ENCODE measurements at places on chromosomes 12 and 14.
A peak's percentile ranks its signal among the peaks of the same experiment; 100 is the strongest.

GRCh38 chr14:92600318-92601053, 86.9 kb downstream of the RIN3 start:
- DNase-seq = no peak

DNA sequence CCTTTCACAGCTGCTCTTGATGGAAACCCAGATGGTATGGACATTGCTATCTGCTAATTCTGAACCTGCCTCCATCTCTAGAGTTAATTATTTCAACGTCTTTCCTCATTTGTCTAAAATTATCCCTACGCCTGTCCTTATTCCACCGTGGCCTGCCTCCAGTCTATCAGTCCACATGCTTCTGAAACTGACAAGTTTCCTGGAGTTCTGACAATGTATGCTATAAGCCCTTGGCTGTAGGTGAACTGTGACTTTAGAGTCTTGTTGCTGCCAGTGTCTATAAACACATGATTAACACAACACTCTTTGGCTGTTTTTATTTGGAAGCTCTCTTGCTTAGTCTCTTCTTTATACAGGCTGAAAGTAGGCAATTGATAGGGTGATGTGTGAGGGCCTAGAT, 1052.9 kb downstream of the TMTC2 start:
- no peak for DNase-seq

GRCh38 chr14:77375164-77375950, 1.5 kb downstream of the TMED8 start:
- DNase-seq = no peak

DNA sequence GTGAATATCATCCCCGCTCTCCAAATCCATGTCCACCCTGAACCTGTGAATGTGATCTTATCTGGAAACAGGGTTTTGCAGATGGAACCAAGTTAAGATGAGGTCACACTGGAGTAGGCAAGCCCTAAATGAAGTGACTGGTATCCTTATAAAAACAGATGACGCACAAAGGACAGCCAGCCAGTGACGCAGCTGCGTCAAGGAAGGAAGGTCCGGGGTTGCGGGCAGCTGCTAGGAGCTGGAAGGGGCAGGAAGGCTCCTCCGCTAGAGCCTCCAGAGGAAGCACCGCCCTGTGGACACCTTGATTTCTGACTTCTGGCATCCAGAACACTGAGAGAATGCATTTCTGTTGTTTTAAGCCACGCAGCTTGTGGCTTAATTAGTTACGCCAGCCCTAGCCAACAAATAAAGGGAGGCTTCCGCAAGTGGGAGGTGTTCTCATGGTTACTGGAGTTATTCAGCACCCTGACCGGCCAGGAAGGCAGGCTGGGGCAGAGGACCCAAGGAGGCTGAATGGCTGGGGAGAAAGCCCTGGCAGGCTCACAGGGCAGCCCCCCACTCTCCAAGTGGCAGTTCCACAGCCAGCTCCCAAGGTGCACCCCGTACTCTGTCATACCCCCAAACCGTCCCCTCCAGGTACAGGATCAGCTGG, 127.6 kb upstream of the NCOR2 start:
- DNase-seq = no peak

DNA sequence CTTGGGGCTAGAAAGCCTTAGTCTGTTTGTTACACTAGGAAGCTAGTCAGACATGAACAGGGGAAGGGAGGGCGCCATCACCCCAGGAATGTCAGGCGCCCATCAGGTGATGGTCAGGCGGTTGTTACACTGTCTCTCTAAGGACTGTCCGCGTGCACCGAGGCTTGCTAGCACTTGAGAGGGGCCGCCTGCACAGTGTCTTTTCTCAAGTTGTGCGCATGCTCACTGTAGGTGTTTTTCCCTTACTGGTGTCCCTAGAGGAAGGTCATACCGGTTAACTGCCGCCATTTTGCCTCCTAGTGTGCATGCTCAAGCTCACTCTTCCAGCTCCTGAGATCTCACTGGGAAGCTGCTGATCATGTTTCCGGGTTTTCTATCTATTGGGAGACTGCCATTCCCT, 855.0 kb upstream of the TMEM132C start:
- DNase-seq = no peak

DNA sequence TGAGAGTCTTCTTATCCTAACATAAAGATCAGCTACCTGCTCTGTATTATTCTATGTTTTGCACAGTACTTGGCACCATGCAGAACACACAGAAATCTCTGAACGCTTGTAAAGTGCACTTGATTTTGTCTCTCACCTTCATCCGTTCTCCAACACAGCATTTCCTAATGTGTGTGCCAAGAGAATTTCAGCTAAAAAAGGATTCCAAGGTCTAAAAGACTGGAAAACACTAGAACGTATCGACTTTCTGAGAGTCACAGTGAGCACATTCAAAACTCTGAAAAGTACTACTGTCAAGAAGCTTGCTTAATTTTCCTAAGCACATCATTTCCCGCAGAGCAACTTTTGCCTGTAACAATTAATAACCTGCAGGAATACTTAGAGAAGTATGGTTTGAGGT, 211.1 kb downstream of the ANO2 start:
- DNase-seq = no peak

DNA sequence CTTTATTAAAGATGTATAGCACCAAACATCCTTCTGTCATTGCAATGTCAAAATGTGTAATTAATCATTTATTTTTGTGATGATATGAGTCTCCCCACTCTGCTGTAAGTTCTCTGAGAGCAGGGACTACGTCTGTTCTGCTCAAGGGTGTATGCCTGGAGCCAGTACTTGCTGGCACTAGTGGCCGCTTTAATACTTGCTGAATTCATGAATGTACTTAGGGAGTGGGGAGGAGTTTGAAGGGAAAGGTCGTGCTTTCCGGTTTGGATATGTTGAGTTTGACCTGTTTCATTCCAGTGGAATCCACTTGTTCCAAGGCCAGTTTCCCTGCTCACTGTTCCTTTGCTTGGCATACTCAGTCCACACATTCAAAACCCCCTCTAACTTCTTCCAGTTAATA, 1.9 kb upstream of the DCAF5 start:
- no peak for DNase-seq

GRCh38 chr12:96571101-96571862, 81.9 kb downstream of the CFAP54 start:
- DNase-seq = no peak

GRCh38 chr14:54713379-54713778, 146.5 kb downstream of the SAMD4A start:
- DNase-seq = no peak

- no peak for DNase-seq
Observed at GRCh38 chr12:108915632-108916133, 35.8 kb downstream of the DAO start.

DNA sequence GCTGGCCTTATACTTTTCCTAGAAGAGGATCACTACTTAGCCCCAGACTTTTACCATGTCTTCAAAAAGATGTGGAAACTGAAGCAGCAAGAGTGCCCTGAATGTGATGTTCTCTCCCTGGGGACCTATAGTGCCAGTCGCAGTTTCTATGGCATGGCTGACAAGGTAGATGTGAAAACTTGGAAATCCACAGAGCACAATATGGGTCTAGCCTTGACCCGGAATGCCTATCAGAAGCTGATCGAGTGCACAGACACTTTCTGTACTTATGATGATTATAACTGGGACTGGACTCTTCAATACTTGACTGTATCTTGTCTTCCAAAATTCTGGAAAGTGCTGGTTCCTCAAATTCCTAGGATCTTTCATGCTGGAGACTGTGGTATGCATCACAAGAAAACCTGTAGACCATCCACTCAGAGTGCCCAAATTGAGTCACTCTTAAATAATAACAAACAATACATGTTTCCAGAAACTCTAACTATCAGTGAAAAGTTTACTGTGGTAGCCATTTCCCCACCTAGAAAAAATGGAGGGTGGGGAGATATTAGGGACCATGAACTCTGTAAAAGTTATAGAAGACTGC, 1.5 kb downstream of the MGAT2 start:
- DNase-seq = no peak

- no peak for DNase-seq
Observed at GRCh38 chr14:105019861-105020814, 745 bp downstream of the CDCA4 start.

DNA sequence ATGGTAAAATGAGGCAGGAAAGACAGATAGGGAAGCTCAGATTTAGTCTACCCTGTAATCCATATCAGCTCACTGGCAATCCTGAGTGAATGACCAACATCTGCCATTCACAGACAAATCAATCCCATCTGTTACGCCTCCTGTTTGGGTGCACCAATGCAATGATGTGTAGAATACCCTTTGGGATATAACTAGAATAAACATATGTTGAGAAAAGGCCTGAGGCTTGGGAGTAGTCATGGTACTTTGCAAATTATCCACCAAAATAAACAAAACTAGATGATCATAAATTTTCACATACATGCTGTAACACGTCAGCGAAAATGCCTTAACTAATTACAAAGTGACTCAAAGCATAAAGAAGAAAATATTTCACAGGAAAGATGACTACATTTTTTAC, 78.8 kb downstream of the KCNC2 start:
- no peak for DNase-seq

GRCh38 chr12:30152705-30153104, 369.0 kb upstream of the TMTC1 start:
- no peak for DNase-seq

DNA sequence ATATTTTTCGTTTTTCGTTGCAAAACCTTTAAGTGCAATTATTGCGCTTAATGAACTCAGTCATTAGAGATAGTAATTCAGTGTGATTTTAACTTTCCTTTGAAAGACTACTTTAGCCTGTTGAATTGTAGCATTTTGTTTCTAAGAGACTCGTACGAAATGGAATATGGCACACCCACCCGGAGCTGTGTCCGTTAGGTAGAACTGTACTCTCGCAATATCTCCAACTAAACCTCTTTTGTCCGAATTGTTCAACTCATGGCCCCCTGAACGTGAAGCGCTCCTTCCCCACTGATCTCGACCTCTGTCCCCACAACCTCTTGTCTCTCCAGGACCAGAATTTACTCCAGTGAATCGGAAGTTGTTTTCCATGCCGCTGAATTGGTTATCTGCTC, 800 bp downstream of the PCNX4 start:
- DNase-seq = no peak

DNA sequence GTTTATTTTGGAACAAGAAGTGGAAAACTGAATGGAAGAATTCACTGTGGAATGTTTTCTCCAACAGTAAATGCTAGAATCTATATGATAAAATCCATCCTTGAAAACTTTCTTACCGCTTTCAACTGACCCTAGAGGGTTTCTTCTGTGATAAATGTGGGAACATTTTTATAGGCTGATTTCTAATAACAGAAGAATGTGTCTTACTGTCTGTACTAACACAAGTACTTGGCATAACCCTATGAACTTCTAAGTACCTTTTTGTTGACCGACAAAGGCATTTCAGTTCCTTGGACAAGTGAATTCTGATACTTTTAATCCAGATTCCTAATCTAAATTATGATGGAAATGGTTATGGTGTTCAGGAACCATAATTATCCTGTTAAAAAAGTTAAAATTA, 1109.7 kb upstream of the FLRT2 start:
- no peak for DNase-seq

- DNase-seq = peak; percentile 79
Observed at GRCh38 chr14:68795597-68796417, 2.9 kb upstream of the ZFP36L1 start.

DNA sequence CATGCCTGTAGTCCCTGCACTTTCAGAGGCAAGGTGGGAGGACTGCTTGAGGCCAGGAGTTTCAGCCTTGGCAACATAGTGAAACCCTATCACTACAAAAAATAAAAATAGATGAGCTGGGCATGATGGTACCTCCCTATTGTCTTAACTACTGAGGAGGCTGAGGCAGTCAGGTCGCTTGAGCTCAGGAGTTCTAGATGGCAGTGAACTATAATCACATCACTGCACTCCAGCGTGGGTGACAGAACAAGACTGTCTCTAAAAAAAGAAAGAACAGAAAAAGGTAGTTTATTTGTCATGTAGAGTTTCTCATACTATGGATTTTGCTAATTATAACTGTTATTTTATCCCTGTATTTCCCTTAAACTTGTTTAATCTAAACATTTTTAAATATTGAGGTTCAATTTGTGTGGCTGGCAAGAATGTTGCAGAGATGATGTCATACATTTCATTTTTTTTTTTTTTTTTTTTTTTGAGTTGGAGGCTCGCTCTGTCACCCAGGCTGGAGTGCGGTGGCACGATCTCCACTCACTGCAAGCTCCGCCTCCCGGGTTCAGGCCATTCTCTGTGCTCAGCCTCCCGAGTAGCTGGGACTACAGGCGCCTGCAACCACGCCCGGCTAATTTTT, 39.7 kb upstream of the ATF7IP start:
- no peak for DNase-seq

DNA sequence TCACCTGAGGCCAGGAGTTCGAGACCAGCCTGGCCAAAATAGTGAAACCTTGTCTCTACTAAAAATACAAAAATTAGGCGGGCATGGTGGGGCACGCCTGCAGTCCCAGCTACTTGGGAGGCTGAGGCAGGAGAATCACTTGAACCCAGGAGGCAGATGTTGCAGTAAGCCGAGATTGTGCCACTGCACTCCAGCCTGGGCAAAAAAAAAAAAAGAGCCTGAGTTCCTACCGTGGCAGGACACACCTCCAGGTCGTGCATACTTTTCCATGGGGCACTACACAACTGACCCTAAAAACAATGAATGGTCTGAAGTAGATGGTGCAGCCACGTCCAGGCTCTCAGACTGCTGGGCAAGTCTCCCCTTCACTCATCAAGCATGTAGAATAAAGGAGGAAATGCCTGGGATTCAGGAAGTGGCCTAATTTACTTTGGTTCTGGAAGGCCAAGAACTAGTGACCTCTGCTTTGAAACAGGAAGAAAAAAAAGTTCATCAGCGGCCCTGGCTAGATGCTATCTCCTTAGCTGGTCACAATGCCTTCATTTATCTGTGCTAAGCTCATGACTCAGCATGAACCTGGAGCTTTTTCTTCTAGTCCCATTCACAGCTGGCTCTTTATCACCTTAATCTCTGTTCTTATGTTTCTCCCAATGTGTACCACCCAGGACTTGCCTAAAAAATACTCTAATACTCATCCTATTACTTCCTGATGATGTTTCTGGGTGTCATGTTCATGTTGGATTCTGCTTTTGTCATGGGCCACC, 55.8 kb upstream of the OR6J1 start:
- no peak for DNase-seq

DNA sequence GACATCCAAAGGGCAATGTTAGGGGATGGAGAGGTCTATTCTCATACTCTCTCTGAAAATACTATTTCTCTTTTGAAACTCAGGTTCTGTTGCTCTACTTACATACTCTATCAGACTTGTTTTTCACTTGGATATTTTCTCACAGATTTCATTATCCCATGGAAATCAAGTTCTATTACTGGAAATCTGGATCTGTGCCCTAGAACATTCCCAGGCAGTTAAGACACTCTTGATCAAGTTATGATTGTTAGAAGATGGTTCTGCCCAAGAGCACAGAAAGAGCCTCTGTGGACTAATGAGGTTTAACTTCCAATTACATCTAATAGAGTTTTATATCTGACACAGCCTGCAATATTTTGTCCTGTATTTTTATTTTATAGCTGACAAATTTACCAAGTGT, 591.0 kb upstream of the ATP2B1 start:
- DNase-seq = no peak

DNA sequence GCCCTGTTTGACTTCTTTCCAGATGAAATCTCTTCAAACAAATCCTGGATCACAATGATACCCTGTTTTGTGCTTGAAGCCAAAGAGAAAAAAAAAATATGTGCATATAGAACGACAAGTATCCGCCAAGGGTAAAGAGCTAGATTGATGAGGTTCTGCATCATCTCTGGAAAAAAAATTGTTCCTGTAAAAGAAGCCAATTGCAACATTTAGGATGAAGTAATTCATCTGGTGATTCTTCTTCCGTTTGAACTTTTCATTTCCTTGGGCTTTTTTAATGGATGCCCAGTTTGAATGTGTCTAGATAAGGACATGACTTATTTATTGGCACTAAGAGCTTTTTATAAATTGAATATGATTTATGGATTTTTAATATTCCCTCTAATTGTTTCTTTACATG, 38.1 kb upstream of the NPAS3 start:
- DNase-seq = no peak

- no peak for DNase-seq
Observed at GRCh38 chr12:44748950-44749468, 127.1 kb downstream of the NELL2 start.
